ENCODE measurements at places on chromosomes 3 and 15. TPM values are rescaled to one million over a fixed set of nuclear protein-coding genes. Genes with fewer than 3 reads are reported as not detected.

Gene KIF15
- total RNA-seq: 2.5 TPM

DNA sequence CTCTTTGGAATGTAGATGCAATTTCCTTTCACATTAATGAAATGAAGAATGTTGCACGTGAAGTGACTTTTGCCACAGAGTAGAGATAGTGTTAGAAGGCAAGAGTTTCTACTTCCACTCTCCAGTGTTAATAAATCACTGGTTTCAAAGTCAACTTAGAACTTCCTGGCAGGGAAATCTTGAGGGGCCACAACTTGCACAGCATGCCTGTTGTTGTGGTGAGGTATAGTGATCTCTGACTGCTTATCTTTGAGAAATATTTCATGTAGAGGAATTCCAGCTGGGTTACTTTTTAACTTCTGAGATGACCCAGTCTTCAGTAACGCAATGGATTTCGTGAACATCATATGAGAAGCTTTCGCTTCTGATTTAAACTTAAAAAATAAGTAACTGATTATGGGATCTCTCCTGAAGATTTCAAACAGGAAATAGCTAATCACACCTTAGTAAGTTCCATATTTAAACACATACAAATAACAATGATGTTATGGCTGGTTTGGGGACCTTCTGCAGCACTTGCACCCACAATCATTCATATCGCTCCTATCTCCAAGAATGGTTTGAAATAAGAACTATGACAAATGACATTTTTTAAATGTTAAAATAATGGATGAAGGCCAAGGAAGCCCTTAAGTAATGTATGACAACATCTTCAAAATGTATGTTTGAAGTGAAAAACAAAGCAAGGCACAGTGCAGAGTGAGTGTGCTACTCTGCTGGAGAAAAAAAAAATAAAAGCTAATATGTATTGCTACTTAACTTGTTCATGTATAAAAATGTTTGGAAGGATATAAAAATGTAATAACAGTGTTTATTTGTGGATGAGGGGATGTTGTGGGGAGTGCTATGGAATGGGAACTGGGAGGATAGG is 726.5 kb upstream of the NECTIN3 start:
- no peaks in the 10 kb centered on the region for H3K27me3 ChIP-seq
- no peak overlapping the region for H3K27ac ChIP-seq

DNA sequence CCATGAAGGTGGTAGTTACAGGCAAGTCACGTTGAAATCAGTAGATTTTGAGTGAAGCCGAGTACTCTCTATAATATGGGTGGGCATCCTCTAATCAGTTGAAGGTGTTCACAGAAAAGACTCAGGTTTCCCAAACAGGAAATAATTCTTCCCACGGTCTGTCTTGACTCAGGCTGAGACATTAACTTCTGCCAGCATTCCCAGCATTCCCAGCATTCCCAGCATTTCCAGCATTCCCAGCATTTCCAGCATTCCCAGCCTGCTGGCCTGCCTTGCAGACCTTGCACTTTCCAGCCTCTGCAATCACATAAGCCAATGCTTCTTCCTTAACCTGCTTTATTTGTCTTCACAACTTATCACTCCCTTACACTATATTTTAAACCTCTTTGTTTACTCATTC is 542.3 kb upstream of the ROBO2 start:
- H3K4me3 ChIP-seq: no peak overlapping the region
- H3K27ac ChIP-seq: no peak overlapping the region
- H3K36me3 ChIP-seq: no peaks in the 10 kb centered on the region
- no peaks in the 10 kb centered on the region for H3K4me1 ChIP-seq
- no peaks in the 10 kb centered on the region for H3K27me3 ChIP-seq

GRCh38 chr15:63238171-63238570 is 39.2 kb upstream of the APH1B start:
- no peak for DNase-seq
- no peak overlapping the region for H3K27ac ChIP-seq
- no peaks in the 10 kb centered on the region for H3K27me3 ChIP-seq
- H3K4me3 ChIP-seq: no peak overlapping the region
- H3K36me3 ChIP-seq: no peaks in the 10 kb centered on the region
- no peaks in the 10 kb centered on the region for H3K4me1 ChIP-seq

GRCh38 chr3:41193794-41194539 is 5.3 kb upstream of the CTNNB1 start:
- no peaks in the 10 kb centered on the region for H3K27me3 ChIP-seq
- no peaks in the 10 kb centered on the region for H3K4me1 ChIP-seq
- H3K4me3 ChIP-seq: no peak overlapping the region
- DNase-seq: no peak

- no peaks in the 10 kb centered on the region for H3K27me3 ChIP-seq
- H3K4me3 ChIP-seq: no peak overlapping the region
- no peak for DNase-seq
- H3K27ac ChIP-seq: no peak overlapping the region
- H3K36me3 ChIP-seq: no peaks in the 10 kb centered on the region
Observed at GRCh38 chr15:34014556-34014955, 24.4 kb downstream of the AVEN start.

DNA sequence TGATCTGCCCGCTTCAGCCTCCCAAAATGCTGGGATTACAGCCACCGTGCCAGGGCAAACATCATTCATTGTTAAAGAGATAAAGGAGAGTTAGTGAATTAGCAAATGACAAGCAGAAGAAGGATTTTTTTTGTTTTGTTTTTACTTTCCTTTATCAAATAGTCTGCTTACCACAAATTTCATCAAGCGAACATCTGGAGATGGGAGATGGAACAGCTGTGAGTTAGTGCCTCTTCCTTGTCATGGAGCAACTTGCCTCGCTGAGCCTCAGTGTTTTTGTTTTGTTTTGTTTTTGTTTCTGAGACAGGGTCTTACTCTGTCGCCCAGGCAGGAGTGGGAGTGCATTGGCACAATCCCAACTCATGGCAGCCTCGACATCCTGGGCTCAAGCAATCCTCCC is 15.9 kb downstream of the ZNF860 start:
- H3K4me1 ChIP-seq: no peaks in the 10 kb centered on the region
- H3K27me3 ChIP-seq: no peaks in the 10 kb centered on the region
- H3K36me3 ChIP-seq: no peaks in the 10 kb centered on the region
- no peak for DNase-seq

DNA sequence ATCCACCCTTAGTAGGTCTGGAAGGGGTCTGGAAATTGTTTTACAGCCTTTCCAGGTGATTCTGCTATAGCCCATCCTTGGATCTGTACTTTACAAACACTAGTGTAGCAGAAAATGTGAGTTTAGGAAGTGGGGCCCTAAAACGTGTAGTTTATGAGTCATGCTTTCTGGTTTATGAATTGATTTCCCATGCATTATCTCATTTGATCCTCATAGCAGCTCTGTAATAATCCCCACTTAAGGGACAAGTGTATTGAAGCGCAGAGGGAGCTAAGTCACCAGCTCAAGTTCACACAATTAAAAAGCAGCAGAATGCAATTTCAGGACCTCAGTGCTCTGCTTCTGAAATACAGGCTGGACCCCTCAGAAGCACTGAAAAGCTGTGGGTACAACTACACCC is 22.7 kb upstream of the STARD5 start:
- no peaks in the 10 kb centered on the region for H3K36me3 ChIP-seq
- no peak overlapping the region for H3K4me3 ChIP-seq
- H3K27ac ChIP-seq: no peak overlapping the region
- H3K27me3 ChIP-seq: no peaks in the 10 kb centered on the region
- DNase-seq: no peak

DNA sequence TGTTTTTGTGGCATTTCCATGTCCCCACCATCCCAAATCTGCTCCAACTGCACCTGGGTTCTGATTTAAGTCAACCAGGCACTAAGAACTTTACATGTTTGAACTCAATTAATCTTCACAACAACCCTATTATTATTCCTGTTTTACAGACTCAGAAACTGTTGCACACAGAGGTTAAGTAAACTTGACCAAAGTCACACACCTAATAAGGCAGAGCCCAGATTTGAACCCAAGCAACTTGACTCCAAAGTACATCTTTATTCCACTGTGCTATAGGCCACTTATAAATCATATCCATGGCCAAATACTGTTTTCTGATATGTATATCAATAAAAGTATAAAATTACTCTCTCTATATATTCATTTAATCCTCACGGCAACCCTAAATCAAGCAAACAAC is 16.4 kb downstream of the TM4SF18 start:
- H3K36me3 ChIP-seq: no peaks in the 10 kb centered on the region
- no peak for DNase-seq
- H3K4me3 ChIP-seq: no peak overlapping the region
- no peaks in the 10 kb centered on the region for H3K4me1 ChIP-seq
- no peaks in the 10 kb centered on the region for H3K27me3 ChIP-seq
- no peak overlapping the region for H3K27ac ChIP-seq

DNA sequence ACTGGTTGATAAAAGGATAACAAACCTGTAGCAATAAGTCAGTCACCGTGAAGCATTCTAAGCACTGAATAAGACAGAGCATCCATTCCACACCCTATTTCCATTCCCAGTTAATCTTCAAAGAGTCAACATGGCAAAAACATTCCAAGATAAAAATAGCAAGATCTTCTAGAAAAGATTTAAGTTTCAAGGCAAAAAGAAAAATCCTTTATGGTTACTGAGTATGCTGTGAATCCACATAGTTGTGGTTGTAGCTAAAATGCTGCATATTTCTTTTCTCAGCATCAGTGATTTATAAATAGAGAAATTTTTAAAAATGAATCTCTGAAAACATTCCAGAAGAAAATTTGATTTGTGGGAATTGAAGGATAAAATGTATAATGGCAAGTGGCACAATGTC is 21.1 kb downstream of the GAP43 start:
- no peaks in the 10 kb centered on the region for H3K4me1 ChIP-seq
- no peak overlapping the region for H3K27ac ChIP-seq

Gene MAGI1
- 49.5 TPM for total RNA-seq

Gene SPINK8
- total RNA-seq: not detected

Gene POTEB3
- total RNA-seq: not detected
